ENCODE measurements at places on chromosomes 2 and 18.

DNA sequence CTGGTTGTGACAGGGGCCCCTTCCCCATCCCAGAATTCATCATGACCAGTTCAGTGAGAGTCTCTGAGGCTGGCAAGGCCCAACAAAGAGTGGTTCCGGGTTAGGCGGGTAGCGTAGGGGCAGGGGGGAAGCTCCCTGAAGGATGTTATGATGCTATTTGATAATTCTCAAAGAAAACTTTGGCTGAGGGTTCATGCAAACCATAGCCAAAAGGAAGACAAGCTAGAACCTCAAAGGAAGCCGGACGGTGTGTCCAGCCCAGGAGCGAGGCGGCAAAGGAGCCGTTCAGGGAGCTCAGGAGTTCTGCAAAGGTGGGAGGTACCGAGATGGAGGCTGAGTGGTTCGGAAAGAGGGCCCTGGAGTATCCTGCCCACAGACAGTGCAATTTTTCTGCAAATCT lies 226.8 kb upstream of the RAB6C start:
- no peak for DNase-seq

DNA sequence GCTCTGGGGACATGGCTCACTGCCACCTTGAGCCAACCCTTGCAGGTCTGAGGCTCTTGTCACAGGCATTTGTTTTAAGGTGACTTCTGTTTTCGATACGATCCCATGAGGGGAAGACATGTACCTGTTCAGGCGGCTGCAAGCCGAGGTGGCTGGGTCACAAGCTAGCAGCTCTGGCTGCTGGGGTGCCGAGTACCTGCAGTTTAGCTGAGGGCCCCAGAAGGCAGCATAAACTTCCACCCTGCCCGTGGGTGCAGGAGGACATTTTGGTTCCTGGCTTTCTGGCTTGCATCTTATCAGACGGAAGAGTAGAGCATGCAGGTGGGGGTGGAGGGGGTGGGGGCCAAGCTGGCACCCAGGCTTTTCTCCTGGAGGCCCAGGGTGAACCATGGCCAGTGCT lies 28.4 kb downstream of the COA5 start:
- DNase-seq, result no peak

DNA sequence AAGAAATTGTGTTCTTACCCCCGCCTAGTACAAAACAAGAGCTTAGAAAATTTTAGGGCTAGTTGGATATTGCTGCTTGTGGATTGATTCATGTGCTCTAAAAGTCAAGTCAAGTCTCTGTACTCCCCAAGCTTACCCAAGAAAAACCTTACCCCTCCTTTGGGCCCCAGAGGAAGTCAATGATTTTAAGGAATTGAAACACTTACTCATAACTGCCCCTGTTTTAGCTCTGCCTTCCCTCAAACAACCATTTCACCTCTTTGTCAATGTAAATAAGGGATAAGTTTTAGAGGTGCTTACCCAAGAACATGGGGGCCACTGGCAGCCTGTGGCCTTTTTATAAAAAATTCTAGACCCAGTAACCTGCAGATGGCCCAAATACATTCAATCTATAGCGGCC lies 136.6 kb upstream of the RMP24 start:
- DNase-seq, result no peak

GRCh38 chr18:25066516-25066915 lies 285.4 kb downstream of the ZNF521 start:
- DNase-seq, result no peak

DNA sequence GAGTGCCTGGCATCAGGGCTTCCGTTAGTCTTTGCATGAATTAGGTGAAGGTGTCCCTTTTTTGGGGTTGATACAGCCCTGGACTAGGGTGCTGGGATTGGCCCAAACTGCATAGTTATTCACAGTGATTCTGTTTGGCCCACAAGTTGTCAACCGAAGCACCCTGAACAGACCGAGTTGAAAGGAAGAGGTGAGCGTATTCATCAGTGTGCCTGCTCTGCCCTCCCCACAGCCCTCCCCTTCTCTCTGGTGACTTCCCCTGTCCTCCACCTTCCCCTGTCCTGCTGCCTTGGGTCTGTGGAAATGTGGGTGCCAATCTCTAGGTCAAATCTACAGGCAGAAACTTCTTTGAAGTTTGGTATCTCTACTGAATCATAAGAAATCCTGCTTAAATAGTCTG lies 330.5 kb downstream of the DYSF start:
- DNase-seq, result no peak

- DNase-seq, result no peak
These were observed 24.7 kb downstream of the COBLL1 start for GRCh38 chr2:164816900-164817299.

DNA sequence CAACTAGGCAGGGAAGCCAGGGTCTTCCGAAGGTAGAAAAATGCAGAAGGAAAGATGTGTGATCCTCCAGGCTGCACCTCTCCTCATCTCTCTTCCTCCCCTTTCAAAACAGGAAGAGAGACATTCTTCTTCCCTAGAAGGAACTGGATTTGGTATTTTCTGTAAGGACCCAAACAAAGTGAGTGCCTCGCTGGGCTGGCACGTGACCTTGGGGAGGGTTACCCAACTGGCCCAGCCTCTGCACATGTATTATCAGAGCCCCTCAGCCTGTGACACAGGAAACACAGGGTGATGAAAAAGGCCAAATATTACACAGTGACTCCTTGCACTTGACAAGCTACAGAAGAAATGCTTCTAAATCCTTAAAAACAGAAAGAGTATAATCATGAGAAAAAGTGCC lies 2.3 kb downstream of the HJURP start:
- no peak for DNase-seq

DNA sequence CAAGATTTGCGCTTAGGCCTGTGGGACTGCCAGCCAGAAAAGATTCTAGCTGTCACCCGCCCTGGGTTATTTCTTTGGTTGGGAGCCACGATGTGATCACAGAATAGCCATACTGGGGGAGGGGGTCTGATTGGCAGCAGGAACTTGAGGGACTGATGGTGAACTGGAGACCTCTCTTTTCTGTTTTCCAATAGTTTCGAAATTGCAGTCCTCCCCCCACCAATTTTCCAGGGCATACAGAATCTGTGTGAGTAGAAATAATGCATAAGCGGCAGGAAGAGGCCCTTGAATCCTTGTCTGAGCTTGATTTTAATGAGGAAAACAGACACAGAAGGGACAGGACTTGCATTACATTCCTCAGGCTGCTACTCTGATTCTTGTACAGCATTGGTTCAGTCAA lies 2.2 kb upstream of the POLR2D start:
- no peak for DNase-seq

DNA sequence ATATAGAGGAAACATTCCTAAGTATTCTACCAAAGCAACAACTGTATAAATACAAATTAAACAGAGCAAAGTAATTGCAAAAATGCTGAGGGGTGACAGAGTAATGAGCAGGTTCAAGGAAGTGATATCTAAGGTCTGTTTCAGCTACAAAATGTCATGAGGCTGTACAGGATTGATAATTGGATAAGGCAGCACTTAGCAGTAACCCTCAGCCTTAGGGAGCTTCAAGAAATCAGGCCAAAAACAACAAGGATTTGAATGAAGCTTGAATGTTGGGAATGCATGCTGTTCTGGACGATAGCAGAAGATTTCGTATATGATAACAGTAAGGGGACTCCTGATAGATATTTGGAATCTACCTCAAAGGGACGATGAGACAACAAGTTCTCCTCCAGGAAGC lies 142.0 kb upstream of the MMADHC start:
- DNase-seq, result no peak

All from activated T-helper 9 cell treated with anti-CD3 and anti-CD28 coated beads, Interleukin-2, amount 50 U/mL, for 16 hours (primary cell).